ENCODE measurements at places on chromosomes 4 and X.
A peak's percentile ranks its signal among the peaks of the same experiment; 100 is the strongest.

DNA sequence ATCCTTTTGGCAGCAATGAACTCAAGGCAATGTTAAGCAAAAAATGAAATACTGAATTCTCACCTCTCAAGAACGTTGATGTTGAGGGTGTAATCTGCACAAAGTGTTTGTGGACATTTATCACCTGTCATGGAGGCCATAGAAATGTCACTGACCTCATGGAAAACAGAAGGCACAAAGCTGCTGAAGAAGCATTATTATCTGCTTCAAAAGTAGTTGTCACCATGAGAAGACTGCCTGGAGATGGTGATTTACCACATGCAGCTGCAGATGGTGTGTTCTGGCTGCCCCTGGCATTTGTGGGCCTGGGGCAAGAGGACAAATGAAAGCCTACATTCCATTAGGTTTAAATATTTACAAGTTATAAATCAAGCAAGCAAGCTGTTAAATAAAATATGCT, 116.8 kb upstream of the RPS6KA3 start:
- no peak for DNase-seq

- DNase-seq, result no peak
These were observed 88.2 kb downstream of the DOCK11 start for GRCh38 chrX:118583781-118584180.

- DNase-seq, result no peak
These were observed 74.7 kb upstream of the C4orf50 start for GRCh38 chr4:6092971-6093370.

DNA sequence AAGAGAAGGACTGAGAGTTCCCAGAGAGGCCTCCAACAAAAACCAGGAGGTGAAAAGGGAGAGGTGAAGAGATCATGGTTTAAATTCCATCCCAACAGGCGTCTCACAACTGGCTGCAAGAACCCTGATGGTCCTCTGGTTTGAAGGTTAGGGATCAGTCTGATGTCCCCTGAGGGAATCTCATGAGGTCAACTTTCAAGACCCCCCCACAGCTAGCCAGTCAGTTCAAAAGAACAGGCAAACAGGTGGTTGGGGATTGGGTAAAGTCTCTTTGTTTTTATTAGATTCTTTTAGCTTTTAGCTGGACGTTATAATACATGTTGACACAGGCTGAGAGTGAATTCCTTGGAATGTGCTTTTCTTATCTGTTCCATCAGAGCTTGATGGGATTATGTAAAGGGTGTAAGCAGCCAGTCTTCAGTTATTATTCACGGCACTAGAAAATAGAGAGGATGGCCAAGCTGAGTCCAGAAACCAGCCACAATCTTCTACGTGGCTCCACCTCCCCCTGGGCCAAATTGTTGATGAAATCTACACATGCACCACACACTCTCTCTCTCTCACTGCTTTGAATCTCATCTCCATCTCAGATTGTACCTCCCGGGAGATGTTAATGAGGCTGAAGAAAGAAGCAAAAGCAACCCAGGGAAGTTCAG, 20.8 kb downstream of the ENPP6 start:
- DNase-seq, result no peak

DNA sequence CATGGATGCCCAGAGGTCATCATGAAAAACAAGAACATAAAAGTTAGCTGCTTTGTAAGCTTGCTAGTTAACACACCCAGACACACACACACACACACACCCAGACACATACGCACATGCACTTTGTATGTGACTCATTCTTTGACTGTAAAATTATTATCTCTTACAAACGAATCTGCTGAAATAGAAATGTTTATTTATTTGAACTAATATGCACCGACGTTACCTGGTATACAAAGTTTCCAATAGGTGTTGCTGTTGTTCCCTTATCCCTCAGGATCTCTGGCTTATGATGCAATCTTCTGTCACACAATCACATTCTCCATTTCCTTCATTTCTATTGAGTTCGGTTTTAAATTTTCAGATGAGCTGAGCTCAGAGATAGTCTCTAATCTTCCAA, 209.3 kb downstream of the PTTG2 start:
- no peak for DNase-seq

DNA sequence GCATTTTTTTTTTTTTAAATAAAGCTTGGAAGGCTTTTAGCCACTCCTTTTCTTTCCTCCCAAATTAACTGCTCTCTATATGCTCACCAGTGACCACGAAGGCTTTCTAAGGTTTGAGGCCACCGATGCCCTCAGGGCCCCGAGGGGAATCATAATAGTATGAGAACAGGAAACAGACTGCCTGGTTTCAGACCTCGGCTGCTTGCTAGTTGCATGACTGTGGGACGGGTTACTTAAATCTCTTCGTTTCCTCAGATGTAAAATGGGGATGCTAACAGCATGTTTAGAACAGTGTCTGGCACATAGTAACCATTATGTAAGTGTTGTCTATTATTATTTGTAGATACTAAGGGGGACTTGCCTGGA, 3.6 kb downstream of the LINC00632 start:
- no peak for DNase-seq

DNA sequence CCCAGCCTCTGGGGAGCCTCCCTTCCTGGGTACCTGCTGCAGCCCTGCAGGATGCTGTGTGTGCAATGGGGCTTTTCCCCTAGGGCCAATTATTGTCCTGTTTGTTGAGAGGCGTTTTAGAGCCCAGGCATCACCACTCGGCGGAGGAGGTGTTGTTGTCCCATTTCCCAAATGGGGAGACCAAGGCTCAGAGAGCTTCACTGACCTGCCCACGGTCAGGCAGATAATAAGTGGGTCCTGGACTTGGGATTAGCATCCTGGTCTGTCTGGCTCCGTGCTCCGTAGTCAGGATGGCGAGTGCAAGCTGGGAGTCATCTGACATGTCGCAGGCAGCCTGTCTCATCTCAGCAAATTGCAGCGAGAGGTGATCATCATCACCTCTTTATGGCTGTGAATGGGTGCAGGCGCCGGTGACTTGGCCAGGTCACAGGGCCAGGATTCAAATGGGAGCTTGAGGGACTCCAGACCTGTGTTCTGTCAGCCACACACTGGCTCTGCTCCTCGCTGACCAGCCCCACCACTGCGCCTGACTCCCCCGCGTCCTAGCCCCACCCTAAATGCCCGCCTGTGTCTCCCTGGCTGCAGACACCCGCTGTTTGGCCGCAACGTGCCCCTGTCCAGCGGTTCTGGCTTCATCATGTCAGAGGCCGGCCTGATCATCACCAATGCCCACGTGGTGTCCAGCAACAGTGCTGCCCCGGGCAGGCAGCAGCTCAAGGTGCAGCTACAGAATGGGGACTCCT, 16.6 kb downstream of the HTRA3 start:
- no peak for DNase-seq

- no peak for DNase-seq
These were observed 671.8 kb downstream of the PCDH7 start for GRCh38 chr4:31391976-31392375.

DNA sequence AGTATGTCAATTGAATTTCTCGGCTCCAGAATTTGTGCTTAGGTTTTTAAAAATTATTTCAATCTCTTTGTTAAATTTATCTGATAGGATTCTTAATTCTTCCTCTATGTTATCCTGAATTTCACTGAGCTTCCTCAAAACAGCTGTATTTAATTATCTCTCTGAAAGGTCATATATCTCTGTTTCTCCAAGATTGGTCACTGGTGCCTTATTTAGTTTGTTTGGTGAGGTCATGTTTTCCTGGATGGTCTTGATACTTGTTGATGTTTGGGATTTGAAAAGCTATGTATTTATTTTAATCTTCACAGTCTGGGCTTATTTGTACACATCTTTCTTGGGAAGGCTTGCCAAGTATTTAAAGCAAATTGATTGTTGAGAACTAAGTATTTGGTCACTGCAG, 24.7 kb upstream of the HERC3 start:
- no peak for DNase-seq

- DNase-seq, result no peak
These were observed 12.6 kb downstream of the SHOX start for GRCh38 chrX:643241-643595.

DNA sequence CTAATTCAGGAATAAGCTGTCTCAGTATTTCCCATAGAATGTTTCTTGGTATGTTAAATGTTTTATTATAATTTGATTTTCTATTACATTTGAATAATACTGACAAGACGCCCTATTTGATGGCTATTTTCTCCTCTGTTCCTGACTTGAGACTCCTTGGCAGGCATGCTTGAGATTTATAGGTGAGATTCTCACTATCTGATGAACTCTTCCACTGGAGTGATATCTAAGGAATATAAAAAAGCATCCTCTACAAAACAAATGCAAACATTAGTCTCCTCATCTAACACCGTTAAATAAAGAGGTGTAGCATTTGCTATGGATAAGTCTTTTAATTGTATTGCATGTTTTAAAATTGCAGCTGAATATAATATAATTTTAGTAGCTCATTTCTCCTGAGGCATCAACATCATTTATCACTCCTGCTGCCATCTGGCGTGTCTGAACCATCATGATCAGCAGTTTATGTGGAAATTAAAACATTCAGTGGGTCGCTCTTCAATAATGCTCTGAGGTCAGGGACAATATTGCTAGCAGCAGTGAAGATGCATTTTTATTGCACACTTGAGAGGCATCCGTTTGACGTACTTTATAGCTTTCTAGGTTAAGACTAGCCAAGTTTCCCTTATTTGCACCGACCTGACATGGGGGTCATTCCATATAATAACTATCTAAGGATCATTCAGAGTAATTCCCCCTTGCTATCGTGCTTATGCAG, 210.4 kb upstream of the GALNTL6 start:
- DNase-seq, result no peak

DNA sequence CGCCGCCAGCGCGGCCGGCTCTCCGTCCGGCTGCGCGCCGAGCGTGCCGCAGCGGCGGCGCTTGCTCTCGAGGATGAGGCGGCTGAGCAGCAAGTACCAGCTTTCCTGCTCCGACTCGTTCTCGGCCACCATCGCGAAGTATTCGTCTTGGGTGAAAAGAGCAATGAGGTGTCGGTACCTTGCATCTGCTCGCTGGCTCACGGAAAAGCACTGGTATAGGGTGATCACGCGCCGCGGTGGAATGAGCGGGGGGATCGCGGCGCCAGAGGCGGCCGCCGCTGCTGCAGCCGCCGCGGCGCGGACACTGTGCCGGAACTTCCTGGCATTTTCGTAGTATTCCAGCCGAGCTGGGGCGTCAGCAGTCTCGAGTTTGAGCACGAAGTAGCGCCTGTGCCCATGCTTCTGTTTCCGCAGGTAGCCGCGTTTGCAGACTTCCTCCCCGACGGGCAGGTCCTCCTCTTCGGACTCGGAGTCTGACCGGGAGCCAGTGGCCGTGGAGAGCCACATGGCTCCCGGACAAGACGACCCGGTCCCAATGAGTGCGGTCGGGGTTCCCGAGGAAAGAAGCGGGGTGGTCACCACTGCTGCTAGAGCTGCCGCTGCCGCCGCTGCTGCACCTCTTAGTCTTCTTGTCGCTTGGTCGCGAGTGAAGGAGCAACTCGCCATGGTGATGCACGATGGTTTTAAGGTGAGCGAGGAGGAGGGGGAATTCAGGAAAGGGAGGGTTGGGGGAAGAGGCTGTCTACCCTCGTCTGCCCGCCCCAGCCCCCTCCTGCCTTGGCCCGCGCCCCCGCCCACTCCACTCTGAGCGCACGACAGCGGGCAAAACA, 469 bp downstream of the IRS4 start:
- no peak for DNase-seq

- DNase-seq, result no peak
These were observed 229.7 kb upstream of the DKK2 start for GRCh38 chr4:107265859-107266258.

DNA sequence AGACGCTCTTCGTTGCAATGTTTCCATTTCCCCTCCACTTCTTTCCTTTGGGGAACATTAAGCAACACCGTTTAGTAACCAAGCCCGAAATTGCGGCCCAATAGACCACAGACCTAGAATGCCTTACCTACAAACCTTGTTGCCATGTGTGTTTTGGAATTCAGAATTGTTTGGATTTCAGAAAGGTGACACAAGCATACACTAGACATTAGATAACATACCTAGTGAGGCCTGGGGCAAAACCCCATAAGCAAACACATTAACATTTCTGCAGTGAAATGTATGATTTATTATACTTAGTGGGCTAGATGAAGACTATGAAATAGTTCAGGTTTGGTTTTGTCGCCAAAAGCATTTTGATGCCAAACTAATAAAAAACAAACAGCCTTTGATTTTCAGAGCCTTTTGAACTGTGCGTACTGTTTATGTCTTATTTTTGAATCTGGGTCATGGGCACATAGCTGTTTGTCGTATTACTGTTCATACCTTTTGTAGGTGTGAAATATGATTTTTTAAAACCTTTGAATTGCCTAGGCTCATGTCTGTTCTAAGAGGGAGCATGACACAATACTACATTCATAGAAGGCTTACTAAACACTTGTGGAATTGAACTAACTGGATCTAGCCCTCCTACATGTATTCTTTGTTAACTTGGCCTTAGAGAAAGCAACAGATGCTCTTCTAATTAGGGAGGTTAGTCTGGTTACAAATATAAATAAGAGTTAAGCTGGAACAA, 88.6 kb upstream of the TMEM164 start:
- DNase-seq, result no peak

DNA sequence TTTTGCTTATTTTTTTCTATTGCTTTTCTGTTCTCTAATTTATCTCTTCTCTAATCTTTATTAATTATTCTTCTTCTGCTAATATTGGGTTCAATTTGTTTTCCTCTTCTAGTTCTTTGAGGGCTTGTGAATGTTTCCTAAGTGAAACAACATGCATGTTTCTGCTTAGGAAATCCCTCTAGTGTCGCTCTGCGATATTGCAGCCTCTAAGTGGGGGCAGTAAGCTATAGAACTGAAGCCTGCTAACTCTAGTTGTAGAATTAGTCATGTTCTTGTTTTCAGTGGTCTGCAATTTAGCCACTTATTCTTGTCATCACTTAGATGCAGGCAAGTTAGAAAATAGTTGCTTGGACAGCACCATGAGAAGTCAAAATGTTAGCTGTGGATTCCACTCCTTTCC, 222.6 kb downstream of the SPIN4 start:
- no peak for DNase-seq

DNA sequence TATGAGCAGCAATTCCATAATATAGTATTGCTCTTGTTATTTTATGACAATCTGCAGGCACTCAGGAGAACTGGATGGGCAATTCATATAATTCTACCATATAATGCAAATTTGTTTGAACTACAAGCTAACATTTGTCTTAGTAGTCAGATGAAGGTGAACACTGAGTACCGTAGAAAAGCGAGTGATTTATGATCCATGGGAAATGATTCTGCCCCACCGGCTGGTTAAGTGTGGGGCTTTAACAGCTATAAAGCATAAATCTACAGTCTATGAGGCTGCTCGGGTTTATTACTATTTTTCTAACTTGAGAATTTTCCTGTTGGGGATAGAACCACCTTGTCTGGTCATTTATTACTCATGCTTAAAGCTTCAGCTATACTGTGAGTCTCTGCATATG, 275.5 kb downstream of the PCDH10 start:
- no peak for DNase-seq

DNA sequence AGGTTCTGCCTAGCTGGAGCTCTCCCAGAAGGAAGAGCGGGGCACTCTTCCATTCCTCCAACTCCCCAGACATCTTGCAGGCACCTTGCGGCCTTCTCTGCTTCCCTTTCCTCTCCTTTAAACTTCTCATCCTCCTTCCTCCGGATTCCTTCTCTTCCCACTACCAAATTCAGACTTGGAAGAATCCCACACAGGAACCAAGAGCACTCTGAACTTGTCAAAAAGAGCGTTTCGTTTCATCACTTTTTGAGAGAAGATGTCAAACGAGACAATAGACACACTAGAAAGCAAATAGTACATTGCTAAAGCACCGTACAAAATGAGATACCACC, 512 bp upstream of the UCP1 start:
- no peak for DNase-seq

GRCh38 chr4:56048702-56049431, 100.1 kb downstream of the CEP135 start:
- DNase-seq, result peak; percentile 53

Measured in putamen (tissue), 1 donor.